Ammon's horn (tissue), 1 donor: ENCODE measurements at places on chromosomes 13 and 19.

DNA sequence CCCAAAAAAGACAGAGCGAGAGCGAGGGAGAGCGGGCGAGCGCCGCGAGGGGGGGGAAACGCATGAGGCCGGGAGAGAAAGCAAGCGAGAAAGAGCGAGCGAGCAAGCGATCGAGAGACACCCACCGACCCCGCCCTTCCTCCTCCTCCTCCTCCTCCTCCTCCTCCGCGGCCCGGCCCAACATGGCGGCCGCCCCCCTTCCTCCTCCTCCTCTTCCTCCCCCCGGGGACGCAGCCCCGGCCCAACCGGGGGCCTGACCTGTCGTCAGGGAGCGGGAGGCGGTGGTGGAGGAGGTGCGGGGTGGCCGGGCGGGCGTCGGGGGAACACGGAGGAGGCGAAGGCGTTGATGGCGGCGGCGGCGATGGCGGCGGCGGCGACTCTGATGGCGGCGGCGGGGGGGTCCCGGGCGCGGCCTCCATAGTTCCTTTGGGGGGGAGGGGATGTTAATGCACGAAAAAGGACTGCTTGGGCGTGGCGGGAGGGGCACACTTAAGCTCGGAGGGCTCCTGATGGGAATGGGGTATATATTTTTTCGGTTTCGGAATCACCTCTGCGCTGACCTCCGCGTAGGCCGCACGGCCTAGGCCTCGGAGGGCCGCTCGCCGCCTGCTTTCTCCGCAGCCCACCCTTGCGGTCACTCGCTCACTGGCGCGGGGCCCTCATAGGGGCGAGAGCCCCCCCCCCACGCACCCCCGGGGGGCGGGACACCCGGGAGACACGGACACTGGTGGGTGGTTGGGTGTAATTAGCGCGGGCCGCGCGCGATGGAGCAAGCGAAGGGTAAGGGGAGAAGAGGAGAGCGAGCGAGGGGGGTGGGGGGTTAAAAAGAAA, 1.2 kb downstream of the ZC3H4 start:
- peak; percentile 89 for DNase-seq

GRCh38 chr13:77022341-77022740, 4.6 kb downstream of the FBXL3 start:
- no peak for DNase-seq

- no peak for DNase-seq
These were observed 454 bp downstream of the TIMM44 start for GRCh38 chr19:7942981-7943443.

GRCh38 chr13:83274679-83275078, 607.6 kb downstream of the SLITRK1 start:
- no peak for DNase-seq

DNA sequence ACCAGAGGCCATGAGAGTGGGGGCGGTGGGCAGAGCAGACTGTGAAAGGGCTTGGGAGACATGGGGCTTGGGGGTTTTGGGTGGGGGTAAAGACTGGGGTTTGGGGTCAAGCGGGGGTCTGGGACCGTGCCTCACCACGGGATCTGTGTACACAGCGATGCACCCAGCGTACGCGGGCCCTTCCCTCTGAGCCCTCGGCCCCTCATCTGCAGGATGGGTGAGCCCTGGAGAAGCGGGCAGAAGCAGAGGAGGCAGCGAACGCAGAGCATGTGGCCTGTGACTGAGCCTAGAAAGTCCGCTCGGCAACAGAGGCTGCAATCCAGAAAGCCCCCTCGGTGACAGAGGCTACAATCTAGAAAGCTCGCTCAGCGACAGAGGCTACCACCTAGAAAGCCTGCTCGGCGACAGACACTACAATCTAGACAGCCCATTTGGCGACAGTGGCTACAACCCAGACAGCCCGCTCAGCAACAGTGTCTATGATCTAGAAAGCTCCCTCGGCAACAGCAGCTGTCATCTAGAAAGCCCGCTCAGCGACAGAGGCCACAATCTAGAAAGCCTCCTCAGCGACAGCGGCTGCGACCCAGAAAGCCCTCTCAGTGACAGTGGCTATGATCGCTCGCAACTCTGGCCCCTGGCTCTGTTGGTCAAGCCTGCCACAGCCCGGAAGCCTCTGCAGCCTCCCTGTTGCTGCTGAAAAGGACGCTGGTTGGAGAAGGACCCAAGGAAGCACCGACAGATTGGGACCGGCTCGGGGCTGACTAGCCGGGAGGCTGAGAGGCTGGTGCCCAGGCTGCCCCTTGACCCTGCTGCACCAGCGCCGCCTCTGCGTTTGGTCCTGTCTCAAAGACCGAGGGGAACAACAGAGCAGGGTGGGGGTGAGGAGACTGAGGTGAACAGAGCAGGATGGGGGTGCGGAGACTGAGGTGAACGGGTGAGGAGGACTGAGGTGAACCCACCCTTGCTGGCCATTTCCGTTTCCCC, 68.6 kb downstream of the SPACA7 start:
- no peak for DNase-seq

- no peak for DNase-seq
These were observed 2.4 kb downstream of the FBN3 start for GRCh38 chr19:8146877-8147581.

DNA sequence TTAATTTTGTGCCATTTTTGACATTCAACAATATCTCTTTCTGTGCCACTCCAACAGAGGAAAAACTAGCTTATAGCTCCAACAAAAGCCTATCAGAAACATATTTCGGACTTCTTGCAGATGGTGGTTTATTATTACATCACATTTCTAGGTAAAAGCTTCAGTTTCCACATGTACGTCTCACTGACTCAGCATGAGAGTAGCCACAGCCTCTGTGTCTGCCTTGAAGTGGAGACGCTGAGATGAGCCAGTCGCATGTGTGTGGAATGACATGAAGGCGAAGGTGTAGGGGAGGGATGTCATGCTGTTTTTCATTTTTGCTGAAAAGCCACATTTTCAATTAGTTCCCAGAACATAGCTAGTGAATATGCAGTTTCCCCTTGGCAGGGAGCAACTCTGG, 598.6 kb downstream of the EFNB2 start:
- no peak for DNase-seq

DNA sequence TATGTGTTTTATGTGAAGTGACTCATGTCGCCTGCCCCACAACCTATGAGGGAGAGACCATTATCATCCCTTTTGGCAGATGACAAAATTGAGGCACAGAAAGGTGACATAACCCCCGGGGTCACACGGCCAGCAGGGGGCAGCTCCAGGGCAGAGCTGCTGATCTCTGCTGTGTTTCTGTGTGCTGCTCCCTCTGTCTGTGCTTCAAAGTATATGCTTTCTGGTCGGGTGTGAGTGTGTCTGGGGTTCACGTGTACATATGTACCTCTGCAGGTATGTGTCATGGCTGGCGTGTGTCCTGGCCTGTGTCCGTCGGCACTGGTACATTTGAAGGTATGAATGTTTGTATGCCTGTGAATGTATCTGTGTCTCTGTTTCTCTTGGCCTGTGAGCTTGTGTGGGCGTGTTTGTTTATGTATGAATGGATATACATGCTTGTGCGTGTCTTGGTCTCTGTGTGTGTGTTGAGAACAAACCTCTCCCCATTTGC, 7.1 kb downstream of the LIPE start:
- peak; percentile 48 for DNase-seq

- DNase-seq, result no peak
These were observed 4.6 kb downstream of the KLK1 start for GRCh38 chr19:50818859-50819472.

DNA sequence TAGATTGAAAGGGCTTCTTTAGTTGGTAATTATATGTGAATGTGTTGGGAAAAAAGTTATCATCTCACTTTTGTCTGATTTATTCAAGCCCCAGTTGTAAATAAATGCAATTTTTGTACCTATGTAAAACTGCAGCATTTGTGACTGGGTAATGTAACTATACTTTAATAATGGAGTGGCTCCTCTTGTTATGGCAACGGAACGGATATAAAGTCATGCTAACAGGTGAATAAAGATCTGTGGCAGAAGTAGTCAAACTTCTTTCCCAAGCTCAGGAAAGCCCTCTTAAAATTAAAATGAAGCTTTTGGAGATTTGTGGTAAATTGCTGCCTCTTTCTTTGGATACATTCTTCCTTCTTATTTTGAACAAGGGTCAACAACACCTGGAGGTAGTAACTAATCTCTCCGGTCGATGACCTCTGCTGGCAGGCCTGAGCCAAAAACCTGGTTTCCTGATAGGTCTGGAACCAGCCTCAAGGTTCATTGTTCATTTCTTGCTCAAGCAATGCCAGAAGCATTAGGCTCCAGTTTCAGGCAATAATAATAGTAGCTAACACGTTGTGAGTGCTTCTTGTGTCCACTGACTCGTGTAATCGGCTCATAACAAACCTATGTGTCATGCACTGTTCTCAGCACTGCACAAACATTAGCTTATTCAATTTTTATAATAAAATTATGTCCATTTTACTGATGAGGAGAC, 313.4 kb upstream of the DACH1 start:
- no peak for DNase-seq

DNA sequence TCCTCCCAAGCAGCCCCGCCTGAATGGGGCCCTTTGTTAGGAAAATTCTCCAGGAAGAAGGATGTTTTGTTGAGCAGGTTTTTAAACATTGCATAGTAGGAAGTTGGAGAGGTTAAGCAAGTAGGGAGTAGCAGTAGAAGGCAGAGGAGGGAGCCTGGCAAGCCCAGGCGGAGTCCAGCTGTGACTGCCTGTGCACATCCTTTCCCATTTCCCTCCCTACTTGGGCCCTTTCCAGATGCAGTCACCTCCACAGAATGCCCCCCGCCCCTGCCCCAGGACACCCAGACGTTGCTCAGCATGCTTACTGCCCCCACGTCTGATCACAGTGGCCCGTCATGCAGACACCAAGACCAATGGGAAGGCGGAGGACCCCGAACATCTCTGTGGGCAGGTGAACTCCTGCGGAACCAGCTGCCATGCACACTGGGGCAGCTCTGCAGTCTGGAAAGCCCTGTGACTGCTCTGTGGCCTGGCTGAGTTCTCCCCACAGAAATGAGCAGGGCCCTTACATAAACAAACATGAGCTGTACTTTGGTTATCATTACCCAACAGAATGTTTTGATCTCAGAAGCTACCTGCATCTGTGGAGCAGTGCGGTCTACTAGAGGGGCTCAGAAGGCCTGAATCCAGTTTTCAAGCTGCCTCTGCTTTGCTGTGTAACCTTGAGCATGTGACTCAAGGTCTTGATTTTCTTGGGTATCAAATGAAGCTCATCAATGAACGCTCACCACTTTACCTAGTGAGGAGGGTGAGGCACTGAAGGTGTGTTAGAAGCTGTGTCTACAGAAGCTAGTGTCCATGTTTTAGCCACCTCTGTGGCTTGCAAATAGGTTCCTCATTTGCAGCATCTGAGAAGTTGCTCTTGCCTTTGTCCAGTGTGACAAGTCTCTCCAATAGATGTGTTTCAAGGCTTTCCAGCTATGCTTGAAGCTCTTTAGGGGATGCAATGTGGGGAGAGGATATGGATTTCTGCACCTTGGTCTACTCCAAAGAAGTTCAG, 84.2 kb downstream of the TNFRSF19 start:
- no peak for DNase-seq

GRCh38 chr13:30559274-30559673, 58.4 kb upstream of the USPL1 start:
- DNase-seq, result no peak

- DNase-seq, result no peak
These were observed 14.2 kb downstream of the CACNA1A start for GRCh38 chr19:13492128-13492527.

DNA sequence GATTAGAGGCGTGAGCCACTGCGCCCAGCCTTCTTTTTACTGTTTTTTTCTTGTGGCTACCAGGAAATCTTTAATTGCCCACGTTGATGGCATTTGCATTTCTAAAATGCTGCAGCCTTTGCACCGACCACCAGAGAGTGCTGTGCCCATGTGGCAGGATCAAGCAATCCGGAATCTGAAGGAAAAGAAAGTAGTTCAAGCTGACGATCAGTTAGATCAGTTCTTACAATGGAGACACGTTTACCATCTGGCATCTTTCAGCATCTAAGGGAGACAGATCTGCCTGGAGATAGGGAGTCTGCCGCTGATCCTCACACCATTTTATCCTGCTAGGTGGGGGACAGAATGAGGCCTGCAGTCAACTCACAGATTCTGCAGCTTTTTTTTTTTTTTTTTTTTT, 19.9 kb downstream of the TINCR start:
- DNase-seq, result peak; percentile 45

DNA sequence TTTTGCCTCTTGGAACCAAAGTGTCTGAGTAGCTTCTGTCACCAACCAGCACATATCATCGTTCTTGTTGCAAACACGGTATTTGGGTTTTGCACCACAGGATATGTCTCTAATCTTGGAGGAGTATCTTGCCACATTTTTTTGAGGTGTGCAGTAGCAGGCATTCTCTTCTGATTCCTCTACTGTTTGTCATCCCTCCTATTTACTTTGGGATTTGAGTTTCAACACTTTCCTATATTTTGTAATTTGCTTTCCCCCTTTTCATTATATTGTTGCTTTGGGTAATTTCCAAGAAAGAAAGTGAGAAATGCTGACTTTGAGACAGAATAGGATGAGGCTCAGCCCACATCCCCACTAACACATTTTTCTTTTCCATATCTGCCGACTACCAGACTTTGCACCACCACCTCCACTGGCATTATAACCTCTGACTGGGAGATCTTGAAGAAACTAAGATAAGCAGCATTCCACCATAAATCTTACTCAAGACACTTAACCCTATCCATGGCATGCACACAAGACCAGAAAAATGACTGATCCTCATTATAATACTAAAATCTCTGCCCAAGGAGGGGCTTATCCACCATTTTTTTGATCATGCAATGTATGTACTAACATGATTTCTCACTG, 12.0 kb upstream of the DZIP1 start:
- no peak for DNase-seq

GRCh38 chr13:74067818-74068217, 66.4 kb downstream of the KLF12 start:
- DNase-seq, result no peak

DNA sequence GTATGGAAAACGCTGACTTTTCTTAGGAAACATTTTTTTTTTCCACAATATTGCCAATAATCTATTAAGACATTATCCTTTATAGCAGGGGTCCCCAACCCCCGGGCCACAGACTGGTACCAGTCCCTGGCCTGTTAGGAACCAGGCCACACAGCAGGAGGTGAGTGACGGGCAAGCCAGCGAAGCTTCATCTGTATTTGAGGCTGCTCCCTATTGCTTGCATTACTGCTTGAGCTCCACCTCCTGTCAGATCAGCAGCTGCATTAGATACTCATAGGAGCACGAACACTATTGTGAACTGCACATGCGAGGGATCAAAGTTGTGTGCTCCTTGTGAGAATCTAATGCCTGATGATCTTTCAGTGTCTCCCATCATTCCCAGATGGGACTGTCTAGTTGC, 793.7 kb downstream of the SLITRK5 start:
- DNase-seq, result no peak

GRCh38 chr13:66345971-66346370, 884.2 kb downstream of the PCDH9 start:
- DNase-seq, result peak; percentile 52

- no peak for DNase-seq
These were observed 194.6 kb upstream of the NBEA start for GRCh38 chr13:34747507-34747906.

DNA sequence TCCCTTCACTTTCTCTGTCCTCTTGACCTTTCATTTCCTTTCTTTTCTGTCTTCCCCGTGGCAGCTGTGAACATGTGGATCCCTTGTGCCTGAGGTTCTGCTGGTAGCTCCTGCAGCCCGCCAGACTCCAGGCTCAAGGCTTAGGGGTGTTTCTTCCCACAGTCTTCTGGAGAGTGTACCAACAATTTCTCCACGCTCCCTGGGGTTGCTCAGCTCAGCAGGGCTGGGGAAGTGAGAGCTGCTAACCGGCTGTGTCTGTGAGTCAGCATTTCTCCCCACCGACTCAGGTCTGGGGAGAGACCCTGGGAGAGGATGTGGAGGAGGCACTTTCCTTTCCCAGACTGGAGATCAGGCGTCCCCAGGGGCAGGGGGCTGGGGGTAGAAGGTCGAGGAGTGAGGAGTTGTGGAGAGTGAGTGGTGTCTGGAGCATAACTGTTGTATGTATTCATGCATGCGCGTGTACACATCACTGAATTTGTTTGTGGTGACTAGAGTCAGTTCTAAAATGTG, 193.6 kb downstream of the KCNRG start:
- DNase-seq, result peak; percentile 40
